Hypothalamus (tissue), 51 donors: ENCODE measurements at places on chromosomes 11 and 22.

DNA sequence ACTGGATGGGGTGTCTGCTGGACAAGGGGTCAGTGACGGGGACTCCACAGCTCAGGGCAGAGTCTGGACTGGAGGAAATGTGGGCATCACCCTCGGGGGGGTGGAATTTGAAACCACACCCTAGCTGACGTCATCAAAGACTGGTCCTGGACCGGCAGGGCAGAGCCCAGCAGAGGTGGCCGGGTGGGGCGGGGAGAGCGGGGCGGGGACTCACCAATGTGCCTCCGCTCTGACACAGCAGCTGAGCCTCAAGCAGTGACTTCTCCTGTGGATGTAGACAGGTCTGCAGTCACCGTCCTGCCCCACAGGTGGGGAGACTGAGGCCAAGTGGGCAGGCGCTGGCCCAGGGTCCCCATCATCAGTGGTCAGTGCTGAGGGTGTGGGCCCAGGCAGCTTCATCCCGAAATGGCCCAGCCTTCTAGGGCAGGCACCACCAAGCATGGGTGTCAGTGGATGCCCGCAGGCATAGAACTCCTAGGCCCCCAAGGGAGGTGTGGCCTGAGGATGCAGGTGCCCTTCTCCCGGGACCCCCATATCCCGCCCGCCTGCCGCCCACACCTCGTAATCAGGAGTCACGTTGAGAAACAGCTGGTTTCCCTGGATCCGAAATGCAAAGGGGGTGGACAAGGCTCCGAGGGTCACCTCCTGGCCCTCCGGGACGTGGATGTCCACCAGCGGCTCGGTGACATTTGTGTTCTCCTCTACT, 603 bp downstream of the CDHR5 start:
- no peak for DNase-seq

- DNase-seq = no peak
These were observed 692 bp upstream of the MOB2 start for GRCh38 chr11:1487091-1487850.

GRCh38 chr11:73218106-73218829, at the start of gene P2RY2:
Gene P2RY2, plus strand, starts transcription at chr11:73218281. Its CDS starts 15,879 bp downstream, at chr11:73234160.
- DNase-seq = no peak

DNA sequence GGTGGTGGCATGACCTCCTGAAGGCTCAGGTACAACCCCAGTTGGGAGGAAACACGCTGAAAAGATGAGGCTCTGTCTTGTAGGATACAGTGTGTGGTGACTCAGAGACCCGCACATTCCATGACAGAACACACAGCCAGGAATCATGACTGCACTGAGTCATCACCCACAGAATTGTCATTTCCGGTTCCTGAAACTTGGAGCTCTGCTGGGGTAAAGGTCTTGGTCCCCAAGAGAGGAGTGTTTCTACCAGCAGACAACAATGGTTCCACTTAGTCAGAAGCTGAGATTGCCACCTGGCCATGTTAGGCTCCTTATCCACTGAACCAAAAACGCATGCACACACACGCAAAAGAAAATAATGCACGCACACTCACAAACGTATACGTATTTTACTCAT, 31.5 kb upstream of the CYB5R3 start:
- DNase-seq = no peak

- DNase-seq = no peak
These were observed 381.7 kb downstream of the AASDHPPT start for GRCh38 chr11:106459135-106459534.

- DNase-seq = no peak
These were observed 43.1 kb downstream of the CHST1 start for GRCh38 chr11:45622283-45622682.

DNA sequence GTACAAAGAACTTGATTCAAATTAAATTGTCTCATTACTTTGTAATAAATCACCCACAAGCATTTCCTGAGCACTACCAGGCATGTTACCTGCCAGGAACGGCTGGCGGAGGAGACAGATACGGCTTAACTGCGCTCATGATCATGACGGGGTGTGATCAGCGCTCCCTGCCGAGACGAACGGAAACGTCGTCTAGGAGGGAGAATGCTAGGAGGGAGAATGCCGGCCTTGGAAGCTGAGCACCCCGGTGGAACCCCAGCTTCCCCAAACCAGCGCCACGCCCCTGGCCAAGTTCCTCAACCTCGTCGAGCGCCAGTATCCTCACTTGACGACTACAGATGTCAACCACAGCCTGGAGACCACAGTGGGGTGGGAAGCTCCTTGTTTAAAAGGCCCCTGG, 272.8 kb downstream of the CTTN start:
- no peak for DNase-seq

DNA sequence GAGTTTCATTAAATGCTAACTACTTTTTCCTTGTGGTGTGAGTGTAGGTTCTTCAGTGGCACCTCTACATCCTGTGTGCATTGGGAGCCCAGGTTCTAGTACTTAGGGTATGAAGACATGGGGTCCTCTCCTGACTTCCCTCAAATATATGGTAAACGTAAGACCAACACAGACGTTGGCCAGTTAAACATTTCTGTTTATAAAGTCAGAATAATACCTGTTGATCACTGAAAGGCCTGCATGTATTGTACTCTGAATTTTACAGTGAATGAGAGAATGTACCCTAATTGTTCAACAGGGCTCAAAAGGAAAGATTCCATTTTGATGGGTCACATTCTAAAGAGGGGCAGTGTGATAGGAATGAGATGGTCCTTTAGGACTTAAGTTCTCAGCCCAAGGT, 3.2 kb downstream of the RPL27A start:
- no peak for DNase-seq

DNA sequence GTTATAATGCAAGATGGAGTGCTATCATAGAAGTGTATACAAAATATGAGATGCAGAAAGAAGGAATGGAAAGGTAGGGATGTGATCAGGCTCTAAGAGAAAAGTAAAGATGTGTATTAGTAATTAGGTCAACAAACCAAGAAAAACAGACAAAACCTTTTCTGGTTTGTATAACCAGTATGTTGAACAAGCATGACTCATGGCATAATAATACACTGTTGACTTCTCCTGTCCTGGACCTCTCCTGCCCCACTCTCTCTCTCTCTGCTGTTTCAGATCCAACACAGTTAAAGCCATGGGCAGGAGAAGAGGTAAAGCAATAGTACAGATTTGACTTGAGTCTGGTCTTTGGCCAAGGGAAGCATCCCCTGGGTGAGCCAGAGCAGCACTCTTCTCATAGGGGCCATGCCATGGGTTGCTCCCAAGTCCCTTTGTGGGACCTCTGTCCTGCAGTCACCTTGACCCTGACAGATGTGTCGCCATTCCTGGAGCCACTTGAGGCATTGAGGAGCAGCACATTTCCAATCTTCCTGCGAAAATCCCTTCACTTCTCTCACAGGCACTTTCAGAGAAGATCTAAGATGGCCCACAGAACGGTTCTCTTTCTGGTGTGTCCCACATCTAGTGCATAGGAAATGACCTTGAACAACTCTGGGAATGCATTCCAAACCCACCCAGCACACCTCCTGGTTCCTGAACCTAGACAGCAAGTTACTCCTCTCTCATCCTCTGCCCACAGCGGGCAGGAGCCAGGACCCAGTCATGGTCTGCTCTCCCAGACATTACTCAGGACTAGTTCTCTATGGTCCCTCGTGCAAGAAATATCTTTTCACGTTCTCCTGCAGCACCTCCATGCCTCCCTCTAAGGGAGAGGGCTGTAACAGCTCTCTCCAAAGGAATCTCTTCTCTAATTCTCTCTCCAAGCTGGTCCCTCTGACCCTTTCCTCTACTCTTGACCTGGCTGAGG, 58.2 kb upstream of the PRSS23 start:
- DNase-seq = no peak

GRCh38 chr11:2732940-2733628, 33.3 kb upstream of the KCNQ1OT1 start:
- DNase-seq = no peak

GRCh38 chr11:849951-850774, 7.5 kb downstream of the TSPAN4 start:
- no peak for DNase-seq

DNA sequence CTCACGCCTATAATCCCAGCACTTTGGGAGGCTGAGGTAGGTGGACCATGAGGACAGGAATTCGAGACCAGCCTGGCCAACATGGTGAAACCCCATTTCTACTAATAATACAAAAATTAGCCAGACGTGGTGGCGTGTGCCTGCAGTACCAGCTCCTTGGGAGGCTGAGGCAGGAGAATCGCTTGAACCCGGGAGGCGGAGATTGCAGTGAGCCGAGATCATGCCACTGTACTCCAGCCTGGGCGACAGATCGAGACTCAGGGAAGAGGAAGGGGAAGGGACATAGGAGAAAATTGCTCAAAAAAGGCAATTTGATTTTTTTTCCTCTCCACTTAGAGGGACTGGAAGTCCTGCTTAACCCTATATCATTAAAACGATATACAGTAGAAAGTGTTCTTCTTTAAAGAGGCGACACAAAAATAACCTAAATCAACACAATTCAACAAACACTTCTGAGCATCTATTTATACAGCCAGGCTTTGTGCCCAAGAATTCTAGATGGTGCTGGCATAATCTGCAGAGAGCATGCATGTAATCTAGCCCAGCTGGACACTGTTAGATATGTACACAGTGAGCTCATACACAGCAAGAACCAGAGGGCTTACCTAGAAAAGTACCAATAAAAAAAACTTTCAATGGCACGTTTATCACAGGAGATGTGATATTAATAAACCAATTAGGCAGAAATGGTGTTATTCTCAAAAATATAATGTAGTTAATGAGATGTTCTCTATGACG, 20.9 kb upstream of the DENND5A start:
- no peak for DNase-seq

DNA sequence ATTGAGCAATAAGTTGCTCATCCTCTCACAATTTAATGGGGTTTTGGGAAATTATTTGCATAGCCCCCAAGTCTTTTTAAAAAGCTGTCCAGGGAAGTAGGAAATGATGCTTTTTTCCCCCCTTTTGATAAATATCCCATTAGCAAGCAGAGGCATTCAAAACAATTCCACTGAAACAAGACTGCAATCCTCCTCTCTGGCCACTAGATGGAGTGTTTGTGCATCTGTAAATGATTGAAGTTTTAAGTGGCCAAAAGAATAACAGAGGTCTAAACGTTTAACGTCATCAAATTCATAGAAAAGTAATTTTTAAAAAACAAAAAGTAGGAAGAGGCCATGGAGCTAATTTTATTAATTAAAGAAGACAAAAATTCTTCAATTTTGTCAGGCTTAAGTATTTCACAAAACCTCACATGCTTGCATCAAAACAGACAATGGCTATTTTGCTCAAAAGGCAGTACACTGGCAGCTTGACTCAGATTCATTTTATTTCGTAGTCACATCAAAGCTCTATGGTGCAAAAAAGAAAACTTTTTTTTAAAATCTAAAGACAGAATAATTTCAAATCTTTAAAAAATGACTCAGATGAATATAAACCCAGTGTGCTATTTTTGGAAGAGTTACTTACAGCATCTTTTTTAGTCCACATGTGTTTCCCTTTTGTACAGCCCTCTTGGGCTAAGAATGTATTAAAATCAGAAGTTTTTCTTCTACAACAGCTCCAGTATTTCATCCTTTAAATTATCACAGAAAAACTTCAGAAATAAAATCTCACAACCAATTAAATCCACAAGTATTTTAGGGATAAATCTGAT, 17.8 kb downstream of the CHORDC1 start:
- no peak for DNase-seq

DNA sequence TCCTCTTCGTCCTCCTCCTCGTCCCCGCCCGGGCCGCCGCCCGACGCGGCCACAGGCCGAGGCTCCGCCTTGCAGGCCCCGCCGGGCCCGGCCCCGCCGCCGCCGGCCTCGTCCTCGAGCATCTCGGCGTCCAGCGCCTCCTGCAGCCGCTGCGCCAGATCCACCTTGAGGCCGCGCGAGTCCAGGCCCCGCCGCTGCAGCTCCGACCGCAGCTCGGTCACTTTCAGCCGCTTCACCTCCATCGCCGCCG, 417 bp downstream of the HNRNPUL2 start:
- DNase-seq = no peak

- no peak for DNase-seq
These were observed 591.2 kb downstream of the OPCML start for GRCh38 chr11:132941024-132941646.

GRCh38 chr22:48636746-48637145, 1190.9 kb downstream of the BRD1 start:
- DNase-seq = no peak
